ENCODE measurements at places on chromosomes 1 and 21.

DNA sequence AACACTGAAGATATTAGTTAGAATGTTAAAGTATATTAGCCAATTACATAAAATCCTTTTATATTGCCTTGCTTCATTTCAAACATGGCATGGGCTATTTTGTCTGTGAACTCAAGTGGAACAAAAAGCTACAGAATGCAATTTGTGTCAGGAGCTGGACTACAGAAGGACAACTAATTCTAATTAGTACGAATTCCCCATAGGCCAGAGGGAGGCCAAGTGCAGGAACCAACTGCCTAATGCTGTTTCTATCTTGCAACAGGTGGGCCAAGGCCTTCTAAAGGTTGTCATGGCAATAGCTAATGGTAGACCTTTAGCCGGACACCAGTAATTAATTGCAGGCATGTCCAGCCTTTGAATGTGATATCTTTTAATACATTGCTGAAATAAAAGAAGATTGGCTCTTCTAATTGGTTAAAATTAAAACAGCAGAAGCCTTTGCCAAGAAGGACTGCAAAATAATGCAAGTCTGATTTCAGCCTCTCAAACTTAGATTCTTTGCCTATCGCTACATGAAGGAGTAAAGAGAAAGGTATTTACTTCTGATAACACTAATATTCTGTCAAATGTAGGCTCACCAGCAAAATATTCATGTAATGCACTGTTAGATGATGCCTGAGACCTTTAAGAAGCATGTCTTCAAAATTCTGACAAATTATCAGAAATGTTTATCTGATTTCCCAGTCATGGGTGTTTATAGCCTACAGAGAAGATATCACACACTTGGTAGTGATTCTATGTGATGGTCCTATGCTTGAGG, 232.1 kb downstream of the LMO4 start:
- no peak for DNase-seq

GRCh38 chr1:12135612-12136011, 31.2 kb upstream of the TNFRSF1B start:
- DNase-seq = no peak

- no peak for DNase-seq
Measured at GRCh38 chr1:150106341-150106740, 38.8 kb downstream of the VPS45 start.

DNA sequence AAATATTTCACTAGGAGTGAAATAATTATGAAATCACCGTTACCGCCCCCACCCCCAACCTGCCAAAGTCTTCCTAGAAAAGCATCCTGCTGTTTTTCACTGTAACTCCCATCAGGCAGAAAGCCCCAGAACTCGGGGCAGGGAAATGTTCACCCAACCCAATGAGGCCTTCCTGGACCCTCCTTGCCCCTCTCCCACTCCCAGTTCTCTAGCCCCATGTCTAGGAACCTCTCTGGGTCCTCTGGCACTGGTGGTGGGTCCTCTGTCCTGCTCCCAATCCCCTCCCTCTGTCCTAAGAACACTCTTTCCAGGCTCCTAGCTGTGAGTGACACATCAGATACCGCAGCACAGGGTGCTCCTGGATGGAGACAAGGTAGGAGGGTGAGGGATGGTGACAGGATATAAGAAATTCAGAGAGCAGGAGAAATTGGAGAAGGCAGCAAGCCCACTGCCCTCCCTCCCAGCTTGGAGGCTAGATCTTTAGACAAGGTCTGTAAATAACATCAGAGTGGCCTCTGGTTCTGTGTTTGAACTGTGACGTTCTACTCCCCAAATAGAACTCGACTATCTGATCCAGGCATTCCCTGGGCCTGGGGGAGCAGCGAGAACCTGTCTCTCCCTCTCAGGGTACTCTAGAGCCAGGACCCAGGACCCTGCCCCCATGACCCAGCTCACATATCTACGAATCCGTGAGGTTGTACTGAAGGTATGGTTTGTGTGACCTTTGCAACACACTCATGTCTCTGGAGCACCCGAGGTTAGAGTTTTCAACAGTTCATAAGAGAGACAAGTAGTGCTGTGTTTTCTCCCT, 23.3 kb upstream of the BTG2 start:
- DNase-seq = no peak

DNA sequence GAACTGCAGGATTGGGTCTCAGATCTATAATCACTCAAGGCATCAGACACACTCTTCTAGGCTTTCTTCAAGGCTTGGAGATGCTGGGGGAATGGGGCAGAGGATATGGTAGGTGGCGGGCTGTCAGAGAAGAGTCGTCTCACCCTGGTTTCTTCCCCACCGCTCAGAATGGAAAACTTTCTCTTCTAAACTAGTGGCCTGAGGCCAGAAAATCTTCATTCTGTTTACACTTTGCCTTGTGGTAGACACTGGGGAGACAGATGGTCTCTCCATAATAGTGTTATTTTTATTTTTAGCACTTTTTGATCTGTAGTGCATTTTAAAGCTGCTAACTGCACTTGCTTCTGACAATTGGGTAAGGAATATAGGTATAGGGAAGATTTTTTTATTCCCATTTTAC, 2.6 kb downstream of the PRELP start:
- no peak for DNase-seq

All from occipital lobe (tissue), 3 donors.